ENCODE measurements at places on chromosomes 11 and 22.

- DNase-seq, result peak; percentile 56
These were observed 840.3 kb downstream of the OPCML start for GRCh38 chr11:132691848-132692550.

- DNase-seq, result no peak
These were observed 32.7 kb downstream of the ARHGAP42 start for GRCh38 chr11:100719809-100720221.

DNA sequence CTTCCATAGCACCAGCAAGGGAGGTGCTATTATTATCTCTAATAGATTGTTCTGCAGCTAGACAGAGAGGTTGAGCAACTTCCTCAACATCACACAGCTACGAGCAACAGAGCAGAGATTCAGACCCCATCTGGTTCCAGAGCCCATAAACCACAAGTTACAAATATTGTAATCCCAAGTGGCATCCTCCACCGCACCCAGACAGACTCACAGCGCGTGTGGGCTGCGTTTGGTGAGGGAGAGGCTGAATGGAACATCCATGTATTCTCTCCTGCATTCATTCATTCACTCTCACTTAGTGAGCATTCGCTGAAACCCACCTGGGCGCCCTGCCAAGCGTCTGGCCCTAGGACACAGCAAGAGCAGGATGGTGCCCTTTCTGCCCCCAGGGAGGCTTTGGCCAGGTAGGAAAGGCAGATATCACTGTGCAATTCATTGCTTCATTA lies 33.5 kb downstream of the LIF start:
- no peak for DNase-seq

DNA sequence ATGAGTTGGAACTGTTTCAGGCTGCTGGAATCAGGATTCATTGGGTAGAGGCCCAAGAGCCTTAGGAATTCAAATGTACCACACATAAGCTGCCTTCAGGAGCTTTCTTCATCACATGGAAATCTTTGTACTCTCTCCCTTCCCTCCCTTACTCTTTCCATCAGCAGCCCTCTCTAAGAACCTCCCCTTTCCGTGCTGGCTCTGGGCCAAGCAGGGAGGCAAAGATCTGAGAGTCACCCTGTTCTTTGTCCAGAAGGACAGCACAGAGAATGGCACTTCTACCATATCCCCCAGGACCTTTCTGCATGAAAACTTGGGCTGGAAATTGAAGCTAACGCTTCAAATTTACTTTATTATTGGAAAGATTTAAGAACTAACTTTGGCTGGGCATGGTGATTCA lies 20.7 kb upstream of the TPBGL start:
- no peak for DNase-seq

DNA sequence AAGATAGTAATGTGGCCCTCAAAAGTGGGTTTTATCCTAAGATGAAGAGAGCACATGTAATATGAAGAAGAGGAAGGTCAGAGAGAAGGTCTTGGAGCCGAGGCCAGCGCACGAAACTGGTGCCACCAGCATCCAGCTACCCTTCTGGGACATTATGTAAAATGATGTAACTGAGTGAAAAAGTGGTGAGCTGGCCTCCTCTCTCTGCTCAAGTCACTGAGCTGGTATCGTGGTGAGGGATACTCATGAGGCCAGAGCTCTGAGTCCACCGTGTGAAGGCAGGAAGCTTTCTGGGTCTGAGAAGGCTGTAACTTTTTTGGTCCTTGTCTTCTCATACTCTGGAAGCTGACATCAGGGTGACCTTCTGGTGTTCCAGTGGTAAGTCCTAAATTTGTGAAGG lies 25.1 kb downstream of the RNF185 start:
- no peak for DNase-seq

- peak; percentile 26 for DNase-seq
These were observed 266.4 kb downstream of the BUD13 start for GRCh38 chr11:116506263-116506825.

- DNase-seq, result no peak
These were observed 39.9 kb downstream of the MYEOV start for GRCh38 chr11:69333879-69334278.

GRCh38 chr11:103358251-103358650 lies 249.0 kb downstream of the DYNC2H1 start:
- DNase-seq, result no peak
